B cell (primary cell): ENCODE measurements at places on chromosomes 16 and 17. TPM values are rescaled to one million over a fixed set of nuclear protein-coding genes. Genes with fewer than 3 reads are reported as not detected.

- no peak for DNase-seq
Observed at GRCh38 chr16:1216296-1216619, 8.8 kb downstream of the TPSG1 start.

GRCh38 chr16:27703121-27703520 lies 153.2 kb downstream of the KATNIP start:
- no peak for DNase-seq

DNA sequence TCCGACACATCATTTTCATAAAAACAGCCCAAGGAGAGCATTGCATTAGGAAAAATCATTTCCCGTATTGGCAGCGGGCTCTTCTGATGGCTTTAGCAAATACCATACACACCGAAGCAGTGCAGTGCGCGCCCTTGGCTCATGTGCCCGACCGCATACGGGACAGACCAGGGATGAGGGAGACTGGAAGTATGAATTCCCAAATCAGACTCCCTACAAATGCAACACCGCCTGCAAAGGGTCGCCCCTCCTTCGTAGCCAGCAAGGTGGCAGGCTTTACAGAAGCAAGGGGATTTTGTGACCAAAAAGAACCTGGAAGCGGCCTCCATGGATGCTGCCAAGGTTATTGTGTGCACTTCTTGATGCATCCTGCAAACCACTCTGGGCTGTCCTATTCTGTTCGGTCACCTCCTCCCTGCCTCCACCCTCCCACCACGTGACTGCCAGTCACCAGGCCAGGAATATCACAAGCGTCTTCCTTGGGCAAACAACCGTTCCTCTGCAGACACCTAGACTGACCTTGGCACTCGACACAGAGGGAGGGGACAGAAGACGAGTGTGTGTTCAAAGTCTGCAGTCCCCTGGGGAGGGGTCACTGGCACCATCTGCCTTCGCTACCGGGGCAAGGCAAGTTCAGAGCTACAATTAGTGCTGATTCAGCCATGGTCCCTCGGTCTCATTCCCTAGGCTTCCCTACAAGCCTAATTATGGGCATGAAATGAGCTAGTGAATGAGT lies 460.4 kb downstream of the SLC39A11 start:
- no peak for DNase-seq

DNA sequence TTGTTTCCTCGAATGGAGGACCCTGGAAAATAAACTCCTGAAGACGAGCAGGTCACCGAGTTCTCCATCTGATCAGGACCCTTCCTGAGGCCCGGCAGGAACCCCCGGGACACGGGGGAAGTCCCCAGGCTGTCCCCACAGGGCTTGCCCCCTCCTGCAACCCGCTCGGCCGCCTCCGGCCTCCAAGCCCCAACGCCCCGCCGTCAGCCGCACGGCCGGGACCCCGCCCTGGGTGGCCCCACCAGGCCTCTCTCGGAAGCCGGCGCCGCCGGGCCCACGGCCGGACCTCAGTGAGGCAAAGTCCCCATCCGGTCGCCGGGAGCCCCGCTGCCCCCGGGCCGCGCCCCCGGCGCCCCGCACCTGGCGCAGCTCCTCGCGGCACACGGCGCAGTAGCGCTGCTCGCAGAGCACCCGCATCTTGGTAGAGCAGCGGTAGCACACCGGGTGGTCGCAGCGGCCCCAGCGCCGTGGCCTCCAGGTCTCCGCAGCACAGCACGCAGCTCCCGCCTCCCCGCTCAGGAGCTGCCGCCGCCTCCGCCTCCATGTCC lies 383 bp downstream of the ZNF598 start:
- DNase-seq, result no peak

GRCh38 chr16:62050793-62051192 lies 14.6 kb upstream of the CDH8 start:
- DNase-seq, result no peak

TAF15 gene
- total RNA-seq, result 246 and 249 TPM in 2 replicates

OR4D1 gene
- total RNA-seq, result not detected in 2 replicates

FBXO39 gene
- 0.70 TPM in 1 of 2 replicates, not detected in the other for total RNA-seq

DYNLRB2 gene
- total RNA-seq, result not detected in 2 replicates

MYH1 gene
- total RNA-seq, result not detected in 2 replicates

ARL5C gene
- total RNA-seq, result not detected in 2 replicates
